Stimulated activated CD4-positive, alpha-beta T cell treated with anti-CD3 and anti-CD28 coated beads, Interleukin-1b, Interleukin-23, amount 100 ng/mL, for 1 hour (primary cell): ENCODE measurements at places on chromosomes 16 and 17.

- DNase-seq, result no peak
These were observed 22.6 kb upstream of the NF1 start for GRCh38 chr17:31072186-31072585.

GRCh38 chr17:69326377-69327059 lies 415 bp downstream of the ABCA5 start:
- peak; percentile 1 for DNase-seq

DNA sequence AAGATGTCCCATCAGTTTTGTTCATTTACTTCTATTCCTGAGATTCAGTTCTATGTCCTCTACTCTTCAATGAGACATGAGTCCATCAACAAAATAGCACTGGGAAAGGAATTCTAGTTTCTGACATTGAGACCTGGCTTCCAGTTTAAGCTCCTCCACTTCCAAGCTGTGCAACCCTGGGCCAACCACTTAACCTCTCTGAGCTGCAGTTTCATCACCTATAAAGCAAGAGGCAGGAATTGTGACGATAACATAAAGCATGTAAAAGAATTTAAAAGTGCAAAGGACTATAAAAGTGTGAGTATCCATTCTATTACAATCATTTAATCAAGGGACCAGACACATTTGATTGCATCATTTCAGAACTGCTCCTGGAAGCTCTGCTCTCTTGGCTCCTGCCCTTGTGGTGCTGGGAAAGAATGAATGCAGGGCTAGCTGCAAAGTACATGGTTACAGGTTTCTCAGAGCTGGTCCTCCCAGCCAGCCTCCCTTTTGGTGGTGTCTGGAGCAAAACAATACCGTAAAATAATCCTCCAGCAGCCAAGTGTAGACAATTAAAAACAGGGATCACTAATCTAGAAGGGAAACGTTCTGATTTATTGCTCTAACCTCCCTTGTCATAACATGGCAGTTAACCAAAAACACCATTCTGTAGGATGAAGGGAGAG lies 113.9 kb downstream of the VPS53 start:
- no peak for DNase-seq

DNA sequence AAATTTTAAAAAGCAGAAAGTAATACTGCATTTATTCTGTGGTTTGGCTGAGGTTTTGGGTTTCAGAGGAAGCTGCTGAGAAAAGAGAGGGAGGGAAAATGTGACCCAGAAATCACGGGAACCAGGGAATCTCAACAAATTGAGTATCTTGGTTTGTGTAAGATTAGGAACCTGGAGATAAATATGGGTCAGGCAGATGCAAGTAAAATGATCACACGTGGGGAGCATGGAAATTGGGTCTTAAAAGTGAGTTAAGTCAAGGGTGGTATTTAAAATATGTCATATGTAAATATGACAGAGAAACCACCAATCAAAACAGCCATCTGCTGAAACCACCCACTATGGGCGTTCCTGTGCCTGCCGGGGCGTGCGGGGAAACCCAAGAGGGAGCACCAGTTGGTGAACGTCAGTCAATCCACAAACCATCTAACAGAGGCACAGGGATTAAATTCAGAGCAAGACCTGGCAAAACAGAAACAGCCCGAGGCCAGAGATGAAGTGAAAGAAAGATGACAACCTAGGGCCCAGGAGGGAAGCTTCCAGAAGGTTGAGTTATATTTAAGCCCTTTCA lies 33.4 kb downstream of the CDH13 start:
- DNase-seq, result no peak

- DNase-seq, result no peak
These were observed 73.0 kb downstream of the KLHDC4 start for GRCh38 chr16:87692756-87693155.

DNA sequence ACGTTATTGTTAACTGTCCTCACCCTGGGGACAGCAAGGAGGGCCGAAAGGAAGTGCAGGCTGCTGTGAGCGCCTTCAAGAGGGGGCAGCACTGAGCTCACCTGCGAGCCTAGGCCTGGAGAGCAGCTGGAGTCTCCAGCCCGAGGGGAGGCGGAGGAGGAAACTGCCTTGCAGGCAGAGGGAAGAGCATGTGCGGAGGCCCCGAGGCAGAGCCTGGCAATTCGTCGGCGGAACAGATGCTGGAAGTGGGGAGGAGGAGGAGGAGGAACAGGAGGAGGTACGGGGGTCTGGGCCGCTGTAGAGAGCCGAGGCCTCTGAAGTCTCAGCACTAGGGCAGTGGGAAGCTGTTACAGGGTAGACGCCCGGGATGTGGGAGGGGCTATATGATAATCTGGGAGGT lies 49.6 kb upstream of the PLCG2 start:
- no peak for DNase-seq

- DNase-seq, result no peak
These were observed 330.7 kb upstream of the ASIC2 start for GRCh38 chr17:33623841-33624240.

GRCh38 chr17:79165756-79166473 lies 91.3 kb downstream of the ENGASE start:
- no peak for DNase-seq

GRCh38 chr17:8121681-8122421 lies 2.1 kb downstream of the HES7 start:
- no peak for DNase-seq
